ENCODE measurements at places on chromosomes 2 and 18.

- no peak for DNase-seq
These were observed 422.6 kb upstream of the SETBP1 start for GRCh38 chr18:44258086-44258485.

DNA sequence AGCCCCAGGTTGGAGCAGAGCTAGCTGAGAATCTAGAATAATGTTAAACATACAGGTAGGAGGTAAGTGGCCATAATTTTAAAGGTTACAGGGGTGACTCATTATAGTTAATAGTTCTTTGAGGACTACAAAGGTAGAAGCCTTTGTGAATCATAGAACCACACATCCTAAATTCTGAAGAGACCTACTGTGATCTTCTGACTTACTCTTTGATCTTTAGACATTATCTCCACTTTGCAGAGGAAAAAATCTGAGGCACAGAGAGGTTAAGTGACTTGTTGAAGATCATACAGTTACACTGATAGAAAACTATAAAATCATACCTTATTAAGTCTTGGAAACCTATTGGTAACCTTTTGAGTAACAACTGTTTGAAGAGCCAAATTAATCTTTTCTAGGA is 1051.3 kb upstream of the NRXN1 start:
- no peak for DNase-seq

DNA sequence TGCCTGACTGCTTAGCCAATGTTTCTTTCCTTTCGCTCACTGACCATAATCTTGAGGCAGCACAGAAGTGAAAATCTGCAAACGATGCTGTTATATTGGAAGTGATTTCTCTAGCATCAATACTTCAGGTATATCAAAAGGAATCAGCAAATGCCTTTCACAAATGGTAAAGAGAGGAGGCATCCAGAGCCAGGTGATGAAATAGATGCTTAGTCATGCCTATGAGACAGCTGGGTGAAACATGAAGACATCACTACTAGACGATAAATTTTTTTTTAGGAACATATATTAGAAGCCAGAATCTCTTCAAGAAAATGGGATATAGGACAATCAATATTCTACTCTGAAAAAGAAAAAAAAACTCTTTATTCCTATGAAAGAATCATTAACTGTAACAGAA is 249.2 kb upstream of the SLC39A10 start:
- DNase-seq: no peak

- no peak for DNase-seq
These were observed 96.9 kb downstream of the OSBPL1A start for GRCh38 chr18:24300703-24301102.

GRCh38 chr2:136207030-136207623 is 89.2 kb upstream of the CXCR4 start:
- DNase-seq: no peak

DNA sequence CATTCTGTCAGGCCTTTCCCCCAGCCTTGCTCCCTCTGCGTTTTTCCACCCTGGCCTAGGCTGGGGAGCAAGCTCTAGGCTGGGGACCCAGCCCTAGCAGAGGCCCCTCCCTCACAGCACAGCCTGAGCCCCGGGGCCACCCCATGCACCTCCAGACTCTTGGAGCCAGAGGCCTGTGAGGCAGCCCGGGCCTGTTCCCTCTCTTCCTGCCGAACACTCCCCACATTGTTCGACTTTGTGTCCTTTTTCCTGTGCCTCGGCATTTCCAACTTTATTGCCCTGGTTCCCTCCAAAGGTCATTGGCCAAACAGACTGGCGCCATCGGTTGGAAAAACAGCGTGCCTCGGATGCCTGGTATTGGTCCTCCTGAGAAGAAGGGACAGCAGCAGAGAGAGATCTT is 79.7 kb downstream of the HS1BP3 start:
- DNase-seq: no peak

DNA sequence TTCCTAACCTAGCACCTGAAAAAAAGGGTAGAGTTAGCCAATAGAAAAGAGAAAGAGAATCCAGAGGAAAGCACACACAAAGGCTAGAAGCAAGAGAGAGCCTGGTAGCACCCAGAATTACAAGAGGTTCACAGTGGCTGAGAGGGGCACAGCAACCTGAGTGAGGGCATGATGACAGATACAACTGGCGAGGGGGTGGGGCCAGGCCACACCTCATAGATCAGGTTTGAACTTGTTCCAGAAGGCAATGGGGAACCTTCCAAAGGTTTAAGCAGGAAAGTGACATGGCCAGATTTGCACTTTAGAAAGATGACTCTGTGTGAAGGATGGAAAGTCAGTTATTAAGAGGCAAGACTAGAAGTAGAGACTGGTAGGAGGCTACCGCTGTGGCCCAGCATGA is 148.0 kb downstream of the TTC32 start:
- DNase-seq: no peak

DNA sequence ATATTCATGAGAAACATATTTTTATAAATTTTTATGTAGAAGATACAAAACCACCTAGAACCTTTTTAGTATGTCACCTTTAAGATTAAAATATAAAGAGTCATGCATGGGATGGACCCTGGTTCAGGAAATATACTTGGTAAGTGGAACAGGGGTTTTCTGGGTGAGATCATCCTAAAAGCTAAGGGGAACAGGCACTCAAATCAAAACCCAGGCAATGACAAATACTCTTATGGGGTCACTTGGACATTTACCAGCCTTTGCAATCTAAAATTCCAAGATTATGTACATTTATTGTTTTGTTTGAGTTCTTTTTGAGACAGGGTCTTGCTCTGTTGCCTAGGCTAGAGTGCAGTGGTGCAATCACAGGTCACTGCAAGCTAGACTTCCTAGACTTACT is 65.8 kb downstream of the SGPP2 start:
- no peak for DNase-seq

DNA sequence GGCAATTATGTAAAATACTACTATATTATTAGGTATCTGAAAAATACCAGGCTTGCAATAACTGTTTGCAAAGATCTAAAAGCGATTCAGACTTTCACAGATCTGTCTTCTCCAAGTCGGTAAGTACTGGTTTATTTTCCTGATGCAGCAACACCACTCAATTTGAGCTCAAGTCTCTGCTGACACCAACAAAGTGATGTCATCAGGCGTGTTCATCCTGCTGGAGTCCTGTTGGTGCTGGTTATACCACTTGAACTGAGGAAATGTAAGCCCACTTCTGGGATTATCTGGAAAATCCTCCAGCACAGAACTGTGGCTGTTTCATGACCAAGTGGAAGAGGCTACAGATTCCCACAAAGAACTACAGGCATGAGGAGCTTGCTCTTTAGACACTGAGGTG is 267.6 kb downstream of the BCL2 start:
- DNase-seq: no peak

DNA sequence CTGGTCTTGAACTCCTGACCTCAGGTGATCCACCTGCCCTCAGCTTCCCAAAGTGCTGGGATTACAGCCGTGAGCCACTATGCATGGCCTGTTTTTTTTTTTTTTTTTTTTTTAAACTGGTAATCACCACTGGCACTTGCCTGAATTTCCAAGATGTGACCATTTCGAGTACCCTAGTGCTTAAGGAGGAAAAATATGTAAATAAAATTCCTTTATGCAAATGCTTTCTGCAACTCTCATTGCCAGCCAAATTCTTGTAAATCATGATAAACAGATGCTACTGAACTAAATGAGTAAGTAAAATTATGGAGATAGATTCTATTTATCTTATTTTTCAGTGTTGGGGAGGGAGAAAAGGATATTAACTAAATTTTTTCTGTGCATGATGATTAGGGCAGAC is 18.6 kb downstream of the CDCA7 start:
- no peak for DNase-seq

- peak; percentile 34 for DNase-seq
These were observed 1.2 kb downstream of the EFEMP1 start for GRCh38 chr2:55922291-55922907.

- no peak for DNase-seq
These were observed 1.3 kb downstream of the WDR35 start for GRCh38 chr2:19988600-19988999.

GRCh38 chr2:240298803-240299709 is 136.4 kb upstream of the GPC1 start:
- no peak for DNase-seq

DNA sequence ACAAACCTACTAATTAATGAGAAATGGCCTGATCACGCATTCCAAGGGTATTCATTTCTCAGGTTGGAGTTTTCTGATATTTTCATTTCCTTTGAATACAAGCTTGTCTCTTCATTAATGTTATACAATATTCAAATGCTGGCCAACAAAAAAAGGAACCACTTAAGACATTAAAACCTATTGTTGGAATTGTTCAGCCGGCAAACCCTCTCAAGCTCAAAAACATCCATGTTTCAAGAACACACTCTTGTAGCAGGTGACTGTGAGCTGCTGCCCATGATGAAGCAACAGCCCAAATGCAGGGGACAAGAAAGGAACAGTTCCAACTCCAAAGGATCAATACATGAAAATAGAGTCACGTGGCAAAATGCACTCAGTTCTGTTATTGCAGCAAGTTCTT is 454.5 kb downstream of the BCL11A start:
- no peak for DNase-seq

DNA sequence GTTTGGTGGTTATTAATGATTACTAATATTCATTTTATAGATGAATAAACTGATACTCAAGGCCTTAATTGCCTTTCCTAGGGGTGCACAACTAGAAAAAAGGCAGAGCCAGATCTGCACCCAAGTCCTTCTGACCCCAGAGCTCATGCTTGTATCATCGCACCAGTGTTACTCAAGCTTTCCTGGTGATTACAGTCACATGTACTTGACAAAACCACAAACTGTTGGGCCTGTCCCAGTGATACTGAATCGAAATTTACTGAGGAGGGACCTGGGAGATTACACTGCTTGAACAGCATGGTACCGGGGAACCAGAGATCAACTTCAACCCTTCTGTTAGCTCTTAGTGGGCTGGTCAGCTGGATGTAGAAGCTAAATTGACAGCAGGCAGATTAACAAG is 33.7 kb downstream of the FASTKD2 start:
- DNase-seq: no peak

DNA sequence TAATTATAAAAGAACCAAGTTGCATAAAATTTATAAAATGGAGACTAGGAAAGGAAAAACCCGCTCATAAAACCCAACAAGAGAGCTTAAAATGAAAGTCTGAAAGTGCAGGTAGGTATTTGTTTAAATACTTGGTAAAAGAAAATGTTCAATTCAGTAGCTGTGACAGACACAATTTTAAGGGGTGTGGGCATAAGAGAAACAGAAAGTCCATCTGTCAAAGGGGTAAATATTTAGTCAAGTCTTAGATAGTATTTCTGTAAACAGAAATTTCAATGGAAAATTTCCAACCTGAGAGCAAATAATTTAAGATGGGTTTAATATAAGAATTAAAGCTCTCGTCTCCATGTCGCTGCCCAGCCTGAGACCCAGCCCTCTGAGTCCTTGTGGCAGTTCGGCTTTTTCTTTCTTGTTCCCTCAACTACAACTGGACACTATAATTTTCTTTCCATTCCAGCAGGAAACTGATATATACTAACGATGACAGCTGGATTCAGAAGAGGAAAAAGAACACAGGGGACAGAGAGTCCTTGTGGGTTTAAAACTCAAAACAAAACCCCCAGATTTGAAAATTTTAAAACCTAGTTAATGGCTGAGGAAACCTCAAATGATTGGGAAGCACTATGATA is 88.0 kb upstream of the ZFP36L2 start:
- no peak for DNase-seq

DNA sequence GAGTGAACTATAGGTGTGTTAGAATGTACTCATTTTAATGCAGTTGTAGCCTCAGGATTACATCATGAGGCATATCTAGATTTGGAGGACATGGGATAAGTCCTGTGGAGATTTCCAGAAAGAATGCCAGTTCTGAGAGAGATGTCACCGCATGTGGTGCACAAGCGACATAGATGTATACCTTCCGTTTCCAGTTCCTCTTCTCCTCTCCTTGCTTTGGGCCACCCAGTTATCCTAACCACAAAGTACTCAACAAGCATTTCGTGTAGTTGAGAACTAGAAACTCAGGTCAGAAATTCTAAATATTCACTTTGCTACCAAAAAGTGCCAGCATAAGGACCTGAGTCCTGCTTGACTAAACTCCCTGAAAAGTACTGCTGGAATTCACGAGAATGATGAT is 66.5 kb downstream of the KCTD18 start:
- no peak for DNase-seq

DNA sequence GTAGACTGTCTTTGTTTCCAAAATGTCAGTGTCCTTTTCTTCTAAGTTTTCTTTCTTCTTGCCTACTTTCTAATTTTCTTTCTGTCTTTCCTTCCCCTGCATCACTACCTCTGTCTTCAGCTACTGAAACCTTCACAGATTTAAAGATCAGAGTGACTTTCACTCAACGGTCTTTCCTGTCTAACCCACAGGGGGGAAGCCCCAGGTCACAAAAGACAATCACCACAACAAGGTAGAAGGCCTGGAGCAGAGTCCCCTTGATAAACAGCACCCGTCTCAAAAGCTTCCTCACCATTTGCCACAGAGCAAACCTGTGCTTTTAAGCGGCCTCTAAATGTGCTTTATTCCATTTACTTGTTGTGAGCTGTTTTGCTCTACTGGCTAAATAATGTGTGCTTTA is 665.4 kb downstream of the BCL11A start:
- DNase-seq: no peak

- DNase-seq: no peak
These were observed 1.1 kb downstream of the KANSL1L start for GRCh38 chr2:210170196-210170445.

DNA sequence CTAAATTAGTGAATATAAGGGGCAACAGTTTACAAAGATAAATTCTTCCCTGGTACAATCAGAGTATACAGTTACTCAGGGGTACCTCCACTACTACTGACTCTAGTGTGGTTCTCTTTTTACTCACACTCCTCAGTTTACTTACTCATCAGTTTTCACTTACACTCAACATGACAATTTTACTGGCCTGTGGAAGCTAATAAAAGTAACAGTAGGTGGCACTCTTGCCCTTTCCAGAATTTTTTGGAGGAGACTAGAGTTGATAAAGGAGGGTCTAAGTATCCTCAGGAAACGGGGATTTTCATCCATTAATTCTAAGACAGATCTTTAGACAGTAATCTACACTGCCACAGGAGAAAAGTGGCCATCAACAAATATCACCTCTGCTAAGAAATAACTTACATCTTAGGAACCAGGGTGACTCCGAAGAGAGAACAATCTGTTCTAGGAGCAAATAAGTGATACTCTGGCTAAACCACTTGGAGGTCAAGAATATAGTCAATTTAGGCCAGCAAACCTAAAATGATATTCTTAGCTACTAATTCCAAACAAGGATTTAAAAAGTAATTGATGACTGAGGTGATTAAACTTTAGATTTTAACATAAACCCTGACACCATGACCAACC is 61.3 kb downstream of the ATL2 start:
- peak; percentile 68 for DNase-seq

- no peak for DNase-seq
These were observed 9.8 kb downstream of the CAVIN2 start for GRCh38 chr2:191836853-191837769.

DNA sequence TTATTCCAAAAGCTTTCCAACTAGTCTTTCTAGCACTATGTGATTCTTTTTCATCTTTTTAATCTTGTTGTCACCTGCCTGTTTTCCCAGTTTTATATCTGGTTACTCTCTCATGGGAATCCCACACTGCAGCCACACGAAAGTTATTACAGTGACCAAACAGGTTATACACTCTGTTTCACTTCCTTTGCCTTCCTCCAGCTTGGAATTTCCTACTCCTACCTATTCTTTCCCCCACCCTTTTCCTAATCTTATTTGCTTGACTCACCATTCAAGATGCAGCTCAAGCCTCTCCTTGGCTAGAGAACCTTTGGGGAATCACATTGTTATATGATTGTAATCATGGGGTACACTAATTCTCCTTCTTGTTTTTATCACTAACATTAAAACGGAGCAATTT is 13.4 kb upstream of the TLK1 start:
- no peak for DNase-seq

- DNase-seq: no peak
These were observed 863.9 kb downstream of the ERBB4 start for GRCh38 chr2:211674715-211675114.
